MV-4-11 (cell line): ENCODE measurements at places on chromosomes 6 and 20.

GRCh38 chr6:157550114-157550989 lies 169.4 kb downstream of the ZDHHC14 start:
- DNase-seq = peak; percentile 37

GRCh38 chr20:8183526-8183925 lies 51.5 kb downstream of the PLCB1 start:
- DNase-seq = no peak

DNA sequence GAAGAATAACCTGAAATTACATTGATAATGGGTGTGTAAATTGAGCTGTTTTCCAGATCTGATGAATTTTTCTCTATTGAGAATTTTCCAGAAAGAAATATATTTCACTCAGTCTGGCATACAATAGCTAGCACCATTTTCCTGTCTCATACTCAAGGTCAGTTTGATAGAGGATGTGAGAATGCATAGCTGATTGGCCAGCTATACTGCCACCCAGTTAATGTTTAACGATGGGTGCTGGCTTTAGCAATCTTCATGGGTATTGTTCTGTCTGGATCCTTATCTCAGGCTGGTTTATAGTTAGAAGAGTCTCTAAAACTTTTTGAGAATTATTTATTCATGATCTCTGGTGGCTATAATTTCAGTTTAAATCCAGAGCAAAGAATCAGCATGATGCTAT lies 147.4 kb downstream of the HDGFL1 start:
- no peak for DNase-seq

GRCh38 chr6:168301648-168302398 lies 17.8 kb downstream of the DACT2 start:
- no peak for DNase-seq

GRCh38 chr6:13593103-13593502 lies 18.7 kb downstream of the SIRT5 start:
- no peak for DNase-seq

- no peak for DNase-seq
Observed at GRCh38 chr6:168608113-168608400, 167.1 kb downstream of the SMOC2 start.

- no peak for DNase-seq
Observed at GRCh38 chr6:137011406-137011805, 33.4 kb downstream of the IL20RA start.

- DNase-seq = peak; percentile 3
Observed at GRCh38 chr6:116568821-116569755, 2.2 kb upstream of the RWDD1 start.

- DNase-seq = no peak
Observed at GRCh38 chr20:2749343-2749950, 51.0 kb downstream of the CPXM1 start.

DNA sequence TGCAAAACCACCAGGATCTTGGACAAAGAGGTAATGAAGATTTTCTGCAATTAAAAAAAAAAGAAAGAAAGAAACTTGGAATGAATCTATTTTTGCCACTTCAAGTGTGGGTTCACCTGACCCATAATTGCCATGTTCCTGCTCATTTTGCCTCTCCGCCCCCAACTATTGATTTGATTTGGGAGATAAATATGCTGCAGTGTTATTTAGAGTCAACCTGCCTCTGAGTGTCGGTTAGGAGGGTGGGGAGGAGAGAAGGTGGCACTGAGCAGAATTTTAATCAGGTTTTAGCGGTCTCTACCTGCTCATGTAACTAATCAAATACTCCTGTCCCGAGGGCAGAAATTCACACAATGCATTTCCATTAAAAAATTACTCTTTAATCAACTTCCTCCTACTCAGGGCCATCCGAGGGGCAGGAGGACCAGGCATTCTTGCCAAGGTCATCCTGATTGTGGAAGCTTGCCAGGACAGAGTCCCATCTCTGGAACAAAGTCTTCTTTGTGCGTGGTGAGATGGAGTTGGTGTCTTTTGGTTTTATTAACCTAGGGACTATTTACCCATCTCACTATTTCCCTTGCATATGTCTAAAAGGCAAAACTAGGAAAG lies 300.1 kb downstream of the CDH26 start:
- no peak for DNase-seq

GRCh38 chr6:121498481-121499276 lies 63.2 kb downstream of the GJA1 start:
- DNase-seq = no peak

DNA sequence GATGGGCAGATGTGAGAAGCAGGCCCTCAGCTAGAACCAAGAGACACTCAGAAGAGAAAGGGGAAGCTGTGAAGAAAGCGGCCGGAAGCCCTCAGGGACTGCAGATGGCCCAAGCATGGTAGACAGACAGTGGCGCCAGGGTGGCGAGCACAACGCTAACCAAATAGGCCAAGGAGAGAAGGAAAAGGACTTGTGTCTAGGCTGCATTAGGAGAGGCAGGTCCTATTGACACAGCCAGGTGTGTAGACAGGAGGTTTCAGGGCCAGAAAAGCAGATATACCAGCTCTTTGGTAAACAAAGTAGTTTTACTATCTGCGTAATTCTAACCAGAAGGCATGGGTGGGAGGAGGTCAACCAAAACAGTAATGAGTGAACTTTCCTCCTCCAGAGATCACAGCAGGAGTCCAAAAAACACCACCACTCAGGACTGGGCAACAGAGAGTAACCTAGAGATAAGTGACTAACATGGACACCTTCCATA lies 15.8 kb upstream of the MAP7 start:
- DNase-seq = peak; percentile 85

DNA sequence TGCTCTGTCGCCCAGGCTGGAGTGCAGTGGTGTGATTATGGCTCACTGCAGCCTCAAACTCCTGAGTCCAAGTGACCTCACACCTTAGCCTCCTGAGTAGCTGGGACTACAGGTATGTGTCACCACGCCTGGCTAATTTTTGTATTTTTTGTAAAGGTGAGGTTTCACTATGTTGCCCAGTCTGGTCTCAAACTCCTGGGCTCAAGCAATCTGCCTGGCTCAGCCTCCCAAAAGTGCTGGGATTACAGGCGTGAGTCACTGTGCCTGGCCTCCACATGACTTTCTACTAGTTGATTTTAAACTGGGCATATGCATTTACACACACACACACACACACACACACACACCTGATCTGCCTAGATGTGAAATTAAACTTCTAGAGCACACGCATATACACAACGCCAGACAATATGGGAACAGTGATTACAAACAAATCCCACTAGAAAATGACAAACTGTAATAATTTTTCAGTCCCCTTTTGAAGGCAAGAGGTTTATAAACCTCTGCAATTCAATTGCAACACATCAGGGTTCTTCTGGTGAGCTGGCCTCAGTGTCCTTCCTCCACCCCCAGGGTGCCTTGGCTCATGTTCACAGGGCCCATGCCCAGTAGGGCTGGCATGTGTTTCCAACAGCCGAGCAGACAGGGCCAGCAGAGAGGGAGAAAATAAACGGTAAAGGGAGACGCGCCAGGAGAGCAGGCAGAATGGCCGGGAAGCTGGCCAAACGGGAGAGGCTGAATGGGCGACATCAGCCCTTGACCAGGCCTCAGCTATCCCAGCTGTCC lies 31.2 kb downstream of the PARD6B start:
- DNase-seq = no peak

DNA sequence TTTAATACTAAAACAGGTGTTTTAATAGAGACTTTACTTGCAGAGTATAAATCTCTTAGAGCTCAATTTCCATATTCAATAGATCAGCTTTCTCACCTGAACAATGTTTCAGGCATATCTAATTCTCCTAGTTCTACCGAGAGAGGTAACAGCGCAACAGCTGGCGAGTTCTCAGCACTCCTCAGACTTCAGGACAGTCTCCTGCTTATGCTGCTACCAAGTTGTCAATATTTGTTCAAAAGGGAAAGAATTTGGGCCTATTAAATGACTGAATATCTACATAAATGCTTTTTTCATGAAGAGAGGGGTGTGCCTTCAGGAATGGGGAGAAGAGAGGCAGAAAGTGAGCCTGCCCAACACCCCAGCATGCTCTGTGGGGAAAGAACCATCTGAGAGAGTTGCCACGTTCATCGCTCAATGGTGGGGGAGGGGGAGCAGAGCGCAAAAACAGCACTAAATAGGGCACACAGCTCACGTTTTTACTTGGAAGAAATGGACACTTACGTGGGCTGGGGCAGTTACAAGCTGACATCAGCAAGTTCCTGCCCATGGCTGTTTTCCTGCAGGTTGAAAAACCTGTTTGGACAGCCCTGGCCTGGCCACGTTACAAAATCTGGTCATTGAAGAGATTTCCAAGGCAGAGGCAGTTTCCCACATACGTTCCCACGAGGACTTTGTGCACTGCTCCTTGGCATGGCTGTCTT lies 38.0 kb downstream of the EZR start:
- no peak for DNase-seq

GRCh38 chr6:154796484-154796883 lies 63.3 kb downstream of the SCAF8 start:
- no peak for DNase-seq

GRCh38 chr6:37845930-37846329 lies 26.4 kb downstream of the ZFAND3 start:
- no peak for DNase-seq

DNA sequence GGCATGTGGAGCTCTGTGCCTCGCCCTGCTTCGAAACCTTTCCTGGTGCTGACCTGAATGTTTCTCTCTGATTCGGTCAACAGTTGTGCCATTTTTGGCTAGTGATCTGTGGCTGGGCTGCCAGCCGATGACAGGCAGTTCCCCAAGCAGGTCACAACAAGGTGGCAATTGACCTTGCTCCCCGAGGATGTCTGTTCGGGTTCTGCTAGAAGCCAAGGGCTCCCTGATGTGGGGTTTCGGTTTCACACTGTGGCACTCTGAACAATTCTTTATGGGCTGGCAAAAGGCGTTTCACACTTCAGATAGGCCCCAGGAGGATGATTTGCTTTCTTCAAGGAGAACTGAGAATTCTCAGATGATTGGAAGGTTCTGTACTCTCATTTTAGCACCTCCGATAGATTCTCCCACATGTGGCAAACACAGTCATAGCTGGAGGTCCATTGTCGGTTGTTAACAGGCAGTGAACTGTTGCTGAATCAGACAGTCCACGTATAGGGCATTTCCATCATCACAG lies 135.6 kb downstream of the SLC24A3 start:
- DNase-seq = no peak

GRCh38 chr6:25084508-25084833 lies 148.7 kb upstream of the RIPOR2 start:
- DNase-seq = no peak

DNA sequence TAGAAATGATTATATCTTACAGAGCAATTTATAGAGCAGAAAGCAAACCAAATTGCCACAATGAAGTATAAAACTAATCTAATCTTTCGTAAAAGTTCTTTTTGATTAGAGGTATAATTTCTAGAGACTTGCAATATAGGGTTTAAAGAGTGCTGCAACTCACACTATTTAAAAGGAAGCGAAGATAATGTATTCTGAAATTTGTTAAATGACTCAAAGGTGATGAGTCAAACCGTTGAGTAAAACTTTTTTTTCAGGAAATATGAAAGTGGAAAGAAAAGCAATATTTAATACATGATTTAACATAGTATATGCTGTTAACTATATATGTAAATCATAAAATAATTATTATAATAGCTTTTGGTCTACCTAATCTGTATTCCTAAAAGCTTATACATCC lies 133.6 kb downstream of the SYNE1 start:
- no peak for DNase-seq

DNA sequence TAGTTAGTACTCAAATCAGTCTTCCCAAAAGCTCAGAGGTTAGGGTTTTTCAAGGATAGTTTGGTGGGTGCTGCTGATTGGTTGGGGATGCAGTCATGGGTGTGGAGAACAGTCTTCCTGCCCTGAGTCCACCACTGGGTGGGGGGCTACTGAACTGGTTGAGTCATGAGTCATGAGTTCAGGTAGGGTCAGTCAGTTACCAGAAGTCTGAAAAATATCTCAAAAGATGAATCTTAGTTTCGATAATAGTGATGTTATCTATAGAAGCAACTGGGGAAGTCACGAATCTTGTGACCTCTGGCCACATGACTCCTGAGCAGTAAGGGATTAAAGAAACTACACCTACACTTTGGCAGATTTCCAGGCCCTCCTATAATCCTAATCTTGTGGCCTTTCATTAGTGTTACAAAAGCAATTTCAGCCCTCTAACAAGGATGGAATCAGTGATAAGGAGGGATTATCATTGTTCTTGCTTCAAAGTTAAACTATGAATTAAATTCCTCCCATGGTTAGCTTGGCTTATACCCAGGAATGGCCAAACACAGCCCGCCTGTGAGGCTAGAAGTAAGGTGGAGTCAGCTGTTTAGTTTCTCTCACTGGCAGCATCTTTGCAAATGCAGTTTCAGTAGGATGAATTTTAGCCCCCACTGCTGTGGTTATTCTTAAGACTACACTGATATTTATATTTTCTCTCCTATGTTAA lies 33.3 kb upstream of the NKAIN2 start:
- no peak for DNase-seq

GRCh38 chr6:117397536-117398227 lies 28.1 kb downstream of the ROS1 start:
- peak; percentile 21 for DNase-seq

DNA sequence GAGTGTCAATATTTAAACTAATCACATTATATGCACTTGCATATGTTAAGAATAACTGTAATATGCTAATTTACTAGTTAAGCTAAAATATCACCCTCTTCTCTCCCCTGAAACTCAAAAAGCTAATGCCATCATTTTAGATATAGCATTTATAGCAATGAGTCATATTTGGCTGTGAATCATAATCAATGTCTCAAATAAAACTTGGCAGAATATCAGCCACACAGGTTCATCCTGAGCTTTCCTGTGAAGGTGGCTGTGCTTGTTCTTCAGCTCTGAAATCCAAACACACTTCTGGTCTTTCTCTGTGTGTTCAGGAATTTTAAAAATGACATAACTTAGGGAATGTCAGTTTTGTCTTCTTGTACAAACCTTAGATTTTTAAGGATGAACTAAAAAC lies 12.8 kb upstream of the PNRC1 start:
- no peak for DNase-seq

GRCh38 chr6:87118054-87118453 lies 23.1 kb upstream of the CGA start:
- DNase-seq = no peak

DNA sequence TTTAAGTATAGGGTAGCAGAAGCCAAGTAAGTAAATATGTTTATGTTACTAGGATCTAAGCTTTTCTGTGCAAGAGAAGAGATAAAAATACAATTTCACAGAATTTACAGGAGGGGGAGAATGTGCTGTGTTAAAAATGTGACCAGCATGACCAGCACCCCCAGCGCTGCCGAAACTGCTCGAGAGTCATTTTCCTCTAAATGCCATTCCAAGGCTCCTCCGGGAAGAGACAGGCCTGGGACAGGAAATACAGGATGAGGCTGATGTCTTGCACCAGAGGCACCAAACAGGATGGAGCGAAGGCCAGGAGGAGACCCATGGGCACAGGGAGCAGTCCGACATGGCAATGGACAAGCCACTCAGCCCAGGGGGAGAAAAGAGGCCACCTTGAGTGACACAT lies 21.1 kb downstream of the TAF4 start:
- no peak for DNase-seq
